ENCODE measurements at places on chromosomes 2 and 18.

GRCh38 chr2:175811971-175812370 is 190.1 kb downstream of the LNPK start:
- no peak for DNase-seq

GRCh38 chr18:37414816-37415215 is 150.8 kb downstream of the CELF4 start:
- DNase-seq, result no peak

GRCh38 chr2:232488097-232488711 is 570 bp upstream of the ECEL1 start:
- DNase-seq, result no peak

- DNase-seq, result peak; percentile 87
Observed at GRCh38 chr2:144331674-144332355, 188.1 kb downstream of the ZEB2 start.

DNA sequence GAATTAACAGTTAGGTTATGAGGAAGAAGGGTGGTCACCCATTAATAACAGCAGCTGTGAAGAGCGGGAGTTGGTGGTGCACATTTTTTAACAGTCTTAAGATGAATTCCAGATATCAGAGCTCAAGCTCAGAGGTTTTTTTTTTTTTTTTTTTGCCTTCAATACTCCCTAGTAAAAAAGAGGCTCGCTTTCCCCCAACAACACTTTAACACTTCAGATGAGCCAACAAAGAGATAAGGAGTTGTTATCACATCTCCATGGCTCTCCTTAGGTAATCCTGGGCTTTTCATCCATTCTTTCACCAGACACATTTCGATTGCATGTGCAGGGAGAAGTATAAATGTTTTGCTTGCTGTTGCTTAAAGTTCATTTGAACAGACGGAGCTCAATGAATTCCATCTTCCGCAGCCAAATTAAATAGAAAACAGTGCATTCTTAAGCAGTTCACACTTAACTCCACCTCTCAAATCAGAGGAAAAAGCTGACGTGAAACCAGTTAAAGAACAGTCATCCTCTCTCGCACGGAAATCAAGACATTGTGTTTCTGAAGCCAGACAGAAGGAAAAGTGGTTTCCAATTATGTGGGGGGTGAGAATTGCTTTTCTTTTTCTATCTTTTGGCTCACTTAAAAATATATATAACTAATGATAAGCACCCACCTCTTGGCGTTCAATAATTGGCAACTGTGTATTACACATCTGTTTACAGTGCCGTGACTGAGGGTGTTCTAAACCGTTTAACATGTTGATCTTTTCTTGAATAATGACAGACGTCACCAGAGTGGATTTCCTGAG is 118.2 kb downstream of the ZNF521 start:
- no peak for DNase-seq

GRCh38 chr2:225497166-225497565 is 97.7 kb downstream of the NYAP2 start:
- no peak for DNase-seq

All from suppressor macrophage treated with lipopolysaccharide for 4 hours (primary cell).